Cortex of kidney (tissue), 1 donor: ENCODE measurements at places on chromosomes 6 and 20.

GRCh38 chr6:31416394-31417014 lies 13.1 kb downstream of the MICA start:
- no peak for DNase-seq

GRCh38 chr6:79821859-79822258 lies 125.5 kb downstream of the ELOVL4 start:
- no peak for DNase-seq

DNA sequence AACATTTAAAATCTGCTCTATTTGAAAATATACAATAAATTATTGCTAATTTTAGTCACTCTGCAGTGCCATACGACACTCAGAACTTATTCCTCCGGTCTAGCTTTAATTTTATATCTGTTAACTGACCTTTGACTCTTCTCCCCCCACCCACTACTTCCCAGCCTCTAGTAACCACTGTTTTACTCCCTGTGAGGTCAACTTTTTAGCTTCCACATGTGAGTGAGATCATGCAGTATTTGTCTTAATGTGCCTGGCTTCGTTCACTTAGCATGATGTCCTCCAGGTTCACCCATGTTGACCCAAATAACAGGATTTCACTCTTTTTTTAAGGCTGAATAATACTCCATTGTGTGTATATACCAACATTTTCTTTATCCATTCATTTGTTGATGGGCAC lies 80.8 kb downstream of the RPP40 start:
- no peak for DNase-seq

DNA sequence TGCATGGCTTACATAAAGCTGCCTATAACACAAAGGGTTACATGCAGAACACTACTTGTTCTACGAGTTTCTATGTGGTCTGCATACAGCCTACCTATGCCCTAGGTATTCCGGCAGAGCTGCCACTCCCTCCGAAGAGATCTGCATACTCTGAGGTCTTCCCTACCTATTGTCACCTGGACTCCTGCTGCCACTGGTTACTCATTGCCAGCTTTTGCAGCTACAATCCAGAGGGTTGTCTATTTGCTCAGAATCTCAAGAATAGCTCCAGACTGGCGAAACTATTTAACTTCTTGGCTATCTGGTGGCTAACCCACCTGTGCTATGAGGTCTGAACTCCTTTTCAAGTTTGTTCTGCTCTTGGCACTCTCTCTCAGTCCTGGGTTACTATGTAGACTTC lies 323.3 kb downstream of the BMP2 start:
- DNase-seq: no peak

- no peak for DNase-seq
Measured at GRCh38 chr20:11711214-11711613, 206.5 kb upstream of the BTBD3 start.

DNA sequence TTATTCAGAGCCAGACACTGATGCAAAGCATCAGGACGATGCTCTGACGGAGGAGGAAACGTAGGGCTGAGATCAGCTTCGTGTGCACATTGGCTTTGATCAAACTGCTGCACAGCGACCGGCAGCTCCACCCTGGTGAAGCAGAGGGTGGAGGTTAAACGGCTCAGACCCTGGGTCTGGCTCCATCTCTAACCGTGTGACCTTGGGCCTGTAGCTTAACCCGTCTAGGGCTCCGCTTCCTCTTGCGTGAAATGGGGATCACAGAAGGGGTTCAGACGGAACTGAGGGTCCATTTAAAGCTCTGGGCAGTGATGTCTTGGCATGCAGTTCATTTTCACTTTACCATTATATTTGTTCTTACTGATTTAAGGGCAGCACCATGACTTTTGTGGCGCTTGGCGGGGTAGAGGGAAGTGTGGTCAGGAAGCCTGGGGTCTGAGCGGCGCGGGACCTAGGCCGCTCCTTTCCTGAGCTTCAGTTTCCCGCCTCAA lies 644 bp downstream of the RBL1 start:
- DNase-seq: no peak

GRCh38 chr6:119742188-119742803 lies 392.7 kb upstream of the MAN1A1 start:
- DNase-seq: no peak

DNA sequence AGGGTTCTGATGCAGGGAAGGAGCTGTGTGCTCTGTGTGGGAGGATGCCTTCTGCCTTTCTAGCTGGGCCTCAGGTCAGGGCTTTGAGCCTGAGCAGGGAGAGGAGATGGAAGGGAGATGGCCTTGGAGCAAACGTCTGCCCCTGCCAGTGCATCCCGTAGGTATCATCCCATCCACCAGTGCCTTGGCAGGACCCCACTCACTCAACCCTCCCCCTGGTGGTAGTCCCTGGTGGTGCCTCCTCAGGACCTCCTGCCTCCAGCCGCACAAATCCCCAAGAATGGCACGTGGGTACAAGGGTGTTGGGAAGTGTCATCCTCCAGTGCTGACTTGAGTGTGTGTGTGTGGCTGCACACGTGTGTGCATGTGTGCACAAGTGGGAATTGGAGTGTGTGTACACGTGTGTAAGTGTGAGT lies 23.1 kb upstream of the MICB start:
- no peak for DNase-seq

- DNase-seq: no peak
Measured at GRCh38 chr6:10522929-10523573, 1.9 kb downstream of the GCNT2 start.

DNA sequence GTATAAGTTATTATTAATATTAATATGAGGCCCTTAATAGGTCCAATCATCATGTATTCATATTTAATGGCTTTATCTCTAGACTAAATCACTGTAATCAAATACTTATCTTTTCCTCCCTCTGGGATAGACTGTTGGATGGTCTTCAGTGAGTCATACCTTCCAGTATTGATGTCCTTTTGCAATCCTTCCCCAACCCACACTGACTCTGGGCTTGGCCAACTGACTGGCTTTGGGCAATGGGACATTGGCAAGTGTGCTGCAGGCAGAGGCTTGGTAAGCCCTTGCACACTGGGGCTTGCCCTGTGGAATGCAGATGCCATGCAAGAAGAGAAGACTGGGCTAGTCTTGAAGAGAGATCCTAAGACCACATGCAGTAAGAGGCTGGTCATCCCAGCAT lies 136.6 kb downstream of the CCDC170 start:
- no peak for DNase-seq

GRCh38 chr6:106249658-106250057 lies 75.9 kb downstream of the ATG5 start:
- no peak for DNase-seq

DNA sequence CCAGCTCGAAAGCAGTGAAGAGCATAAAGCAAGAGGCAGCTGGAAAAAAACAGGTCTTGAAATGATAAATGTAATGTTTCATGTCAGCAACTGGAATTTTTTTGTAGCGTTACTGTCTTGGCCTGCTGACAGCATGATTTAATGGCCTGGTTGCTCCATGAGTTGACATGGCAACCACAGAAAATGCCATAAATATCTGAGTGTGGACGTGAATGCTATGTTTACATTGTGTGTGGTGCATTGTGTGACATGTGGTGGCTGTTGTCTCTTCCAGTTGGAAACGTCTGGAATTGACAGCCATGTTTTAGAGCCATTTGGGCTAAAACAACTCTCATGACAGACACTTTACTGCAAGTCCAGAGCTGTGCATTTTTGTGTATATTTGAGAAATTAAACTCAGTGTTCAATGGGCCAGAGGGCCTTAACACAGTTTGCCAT lies 170.0 kb downstream of the FOXA2 start:
- no peak for DNase-seq

GRCh38 chr6:27078734-27079357 lies 168.7 kb upstream of the PRSS16 start:
- no peak for DNase-seq

- DNase-seq: no peak
Measured at GRCh38 chr6:146767632-146768031, 168.9 kb downstream of the ADGB start.

DNA sequence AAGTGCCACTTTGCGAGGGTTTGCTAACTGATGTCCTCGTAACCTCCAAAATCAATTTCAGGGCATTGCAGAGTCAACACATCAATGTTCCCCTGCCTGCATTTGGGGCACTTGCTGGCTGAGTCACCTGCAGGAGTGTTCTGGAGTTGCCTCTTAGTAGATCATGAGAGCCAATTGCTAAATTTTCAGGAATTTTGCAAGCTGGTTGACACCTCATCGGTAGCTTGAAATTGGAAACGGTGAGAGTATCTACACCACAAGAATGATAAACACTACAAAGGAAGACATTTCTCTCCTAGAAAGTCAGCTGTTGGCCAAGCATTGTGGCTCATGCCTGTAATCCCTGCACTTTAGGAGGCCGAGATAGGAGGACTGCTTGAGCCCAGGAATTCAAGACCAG lies 10.8 kb upstream of the BFSP1 start:
- DNase-seq: no peak

DNA sequence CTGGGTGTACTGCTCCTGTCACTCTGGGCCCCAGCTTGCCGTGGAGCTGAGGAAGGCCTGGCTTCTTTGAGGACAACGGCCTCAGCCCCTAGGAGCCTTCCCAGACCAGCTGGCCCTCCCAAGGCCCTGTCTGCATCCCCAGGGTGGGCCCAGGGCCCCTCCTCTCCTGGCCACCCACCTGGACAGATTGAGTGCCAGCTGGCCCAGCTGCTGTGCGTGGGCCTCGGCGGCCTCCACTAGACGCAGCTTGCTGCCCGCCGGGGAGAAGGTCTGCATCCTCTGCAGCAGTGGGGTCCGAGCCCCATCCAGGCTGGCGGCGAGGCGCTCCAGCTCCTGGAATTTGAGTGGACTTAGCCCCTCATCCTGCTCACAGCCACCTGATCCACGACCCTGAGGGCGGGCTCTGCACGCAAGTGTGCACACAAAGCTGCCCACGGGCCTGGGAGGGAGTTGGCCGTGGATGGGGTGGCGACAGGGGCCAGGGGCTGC lies 14.4 kb downstream of the ADRM1 start:
- no peak for DNase-seq

DNA sequence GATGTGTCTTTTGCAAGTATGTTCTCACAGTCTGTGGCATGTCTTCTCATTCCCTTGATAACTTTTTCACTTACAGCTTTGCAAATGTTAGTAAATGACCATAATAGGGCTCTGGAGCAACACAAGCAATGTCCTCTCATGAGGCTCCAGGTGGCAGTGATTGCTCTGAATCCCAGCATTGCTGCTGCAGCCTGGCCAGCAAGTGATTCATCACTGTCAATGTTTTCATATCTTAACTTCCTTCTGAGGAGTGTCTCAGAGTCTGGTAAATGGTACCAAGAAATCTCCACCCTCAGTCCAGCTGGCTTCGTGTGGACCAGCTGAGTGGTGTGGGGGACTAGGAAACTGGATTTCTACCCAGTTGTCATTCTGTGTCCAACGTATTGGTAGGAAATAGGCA lies 139.6 kb downstream of the MYLK4 start:
- DNase-seq: no peak

DNA sequence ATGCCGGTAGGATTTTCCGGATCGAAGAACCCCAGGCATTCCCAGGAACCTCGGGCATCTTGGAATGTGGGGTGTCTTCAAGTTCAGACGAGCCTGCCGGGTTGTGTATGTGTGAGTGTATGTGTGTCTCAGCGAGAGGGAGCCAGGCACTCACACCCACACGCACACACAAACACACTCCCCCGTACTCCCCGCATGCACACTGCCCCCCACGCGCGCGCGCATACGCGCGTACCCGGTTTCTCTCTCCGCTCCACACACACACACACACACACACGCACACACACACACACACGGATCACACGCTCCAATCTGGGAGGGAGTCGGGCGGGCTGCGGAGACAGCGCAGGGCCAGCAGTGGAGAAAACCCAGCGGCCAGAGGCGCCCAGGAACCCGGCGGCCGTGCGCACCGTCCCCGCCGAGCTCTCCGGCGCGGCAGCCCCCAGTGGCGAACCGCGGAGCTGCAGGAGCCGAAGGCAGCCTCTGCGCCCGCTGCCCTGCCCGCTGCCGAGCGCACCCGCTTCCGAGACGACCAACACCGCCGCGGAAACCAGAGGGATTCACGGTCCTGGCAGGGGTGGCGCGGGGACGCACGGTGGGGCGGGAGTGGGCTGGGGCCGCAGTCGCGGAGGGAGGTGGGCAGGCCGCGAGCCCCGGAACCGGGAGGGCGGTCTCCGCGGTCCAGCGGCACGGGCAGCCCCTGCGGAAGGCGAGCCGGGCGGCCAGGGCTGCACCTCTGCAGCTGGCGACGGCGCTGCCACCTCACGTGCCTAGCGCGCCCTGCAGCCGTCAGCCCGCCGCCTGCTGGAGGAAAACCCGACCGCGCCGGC lies at the start of gene LRFN2:
LRFN2 (minus strand) TSS at position 125 of the 830 bp plus-strand sequence.
- no peak for DNase-seq

DNA sequence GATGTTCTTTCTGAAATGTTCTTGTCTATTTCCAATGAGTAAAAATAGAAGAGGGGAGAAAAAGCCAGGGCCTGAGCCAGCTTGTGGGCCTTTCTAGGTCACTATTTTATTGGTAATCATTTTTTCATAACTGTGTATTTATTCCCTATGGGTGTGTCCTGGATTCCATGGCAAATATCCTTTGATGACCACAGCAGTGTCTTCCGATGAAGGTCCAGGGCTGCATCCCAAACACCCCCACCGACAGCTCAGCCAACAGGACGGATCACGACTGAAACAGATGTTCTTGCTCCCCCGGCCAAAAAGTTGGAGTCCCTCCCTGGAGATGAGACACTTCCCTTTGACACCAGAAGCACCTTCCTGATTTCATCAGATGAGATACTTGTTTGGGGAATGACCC lies 105.4 kb upstream of the PLEKHG1 start:
- DNase-seq: no peak

GRCh38 chr6:52285177-52286068 lies 881 bp upstream of the MCM3 start:
- no peak for DNase-seq

DNA sequence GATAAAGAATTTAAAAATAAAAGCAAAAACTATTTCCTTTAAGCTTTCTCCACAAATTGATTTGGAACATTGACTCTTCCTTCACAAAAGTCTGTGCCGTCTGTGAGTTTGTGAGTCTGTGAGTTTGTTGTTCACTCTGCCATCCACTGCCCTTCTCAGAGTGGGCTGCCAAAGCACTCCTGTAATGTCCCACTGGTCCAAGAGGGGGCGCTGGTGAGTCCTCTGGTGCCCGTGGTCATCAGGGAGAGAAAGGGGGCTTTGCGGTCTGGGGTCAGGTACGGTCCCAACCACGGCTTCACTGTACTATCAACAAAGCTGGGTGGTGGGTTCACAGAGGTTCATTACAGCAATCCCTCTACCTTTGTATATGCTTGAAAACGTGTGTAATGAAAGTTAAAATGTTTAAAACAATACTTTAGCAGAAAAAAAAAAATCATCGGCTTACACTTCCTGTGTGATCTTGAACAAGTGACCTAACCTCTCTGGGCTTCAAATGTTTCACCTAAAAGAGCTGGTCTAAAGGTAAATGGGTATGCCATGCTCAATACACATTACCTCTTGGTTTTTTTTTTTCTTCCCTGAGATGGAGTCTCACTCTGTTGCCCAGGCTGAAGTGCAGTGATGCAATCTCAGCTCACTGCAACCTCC lies 5.6 kb upstream of the ANKRD60 start:
- no peak for DNase-seq

DNA sequence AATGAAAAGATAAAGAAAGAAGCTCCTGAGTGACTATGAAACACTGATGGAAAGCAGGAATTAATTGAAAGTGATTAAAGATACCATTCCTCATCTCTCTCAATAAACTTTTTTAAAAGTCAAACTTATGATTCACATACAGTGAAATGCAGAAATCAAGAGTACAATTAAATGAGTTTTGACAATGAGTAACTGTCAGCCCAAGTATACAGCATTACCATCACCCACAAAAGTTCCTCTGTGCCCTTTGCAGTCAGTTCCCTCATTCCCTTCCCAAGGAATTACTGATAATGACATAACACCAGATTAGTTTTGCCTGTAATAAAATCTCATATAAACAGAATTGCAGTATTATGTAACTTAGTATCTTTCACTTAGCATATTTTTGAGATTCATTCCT lies 44.5 kb downstream of the ATG5 start:
- no peak for DNase-seq
